ENCODE measurements at places on chromosomes 7 and 10. TPM values are rescaled to one million over a fixed set of nuclear protein-coding genes. Genes with fewer than 3 reads are reported as not detected.

CPN1 gene
- total RNA-seq, result not detected

HTR7 gene
- 1.2 TPM for total RNA-seq

RSPH10B2 gene
- total RNA-seq, result 0.09 TPM

CYP3A4 gene
- total RNA-seq, result 9.7 TPM

PLAU gene
- total RNA-seq, result 15.5 TPM

GNAT3 gene
- total RNA-seq, result 1.2 TPM

FXYD4 gene
- 1.6 TPM for total RNA-seq

ALKBH4 gene
- total RNA-seq, result 13.2 TPM

PSTK gene
- total RNA-seq, result 9.4 TPM

OR6V1 gene
- total RNA-seq, result not detected

All from mucosa of gallbladder (tissue), 1 donor.